ENCODE measurements at places on chromosomes 1 and 21. TPM values are rescaled to one million over a fixed set of nuclear protein-coding genes. Genes with fewer than 3 reads are reported as not detected.

- no peaks in the 10 kb centered on the region for H3K4me1 ChIP-seq
- no peaks in the 10 kb centered on the region for H3K27me3 ChIP-seq
- H3K27ac ChIP-seq: no peak overlapping the region
- no peaks in the 10 kb centered on the region for H3K36me3 ChIP-seq
Measured at GRCh38 chr1:189149547-189150375, 1327.9 kb downstream of the BRINP3 start.

GRCh38 chr21:21177353-21177986 is 179.3 kb downstream of the NCAM2 start:
- H3K27me3 ChIP-seq: no peaks in the 10 kb centered on the region
- H3K4me1 ChIP-seq: no peaks in the 10 kb centered on the region
- no peak overlapping the region for H3K4me3 ChIP-seq

GRCh38 chr1:70327306-70328076 is 27.0 kb downstream of the ANKRD13C start:
- no peak for DNase-seq
- H3K27me3 ChIP-seq: no peaks in the 10 kb centered on the region

GRCh38 chr1:211589782-211590721 is 11.1 kb upstream of the SLC30A1 start:
- DNase-seq: peak; percentile 95
- no peaks in the 10 kb centered on the region for H3K27me3 ChIP-seq
- H3K36me3 ChIP-seq: no peaks in the 10 kb centered on the region
- H3K4me1 ChIP-seq: no peaks in the 10 kb centered on the region
- H3K27ac ChIP-seq: no peak overlapping the region
- no peak overlapping the region for H3K4me3 ChIP-seq

- H3K27me3 ChIP-seq: no peaks in the 10 kb centered on the region
- no peaks in the 10 kb centered on the region for H3K36me3 ChIP-seq
- H3K27ac ChIP-seq: no peak overlapping the region
- no peak overlapping the region for H3K4me3 ChIP-seq
Measured at GRCh38 chr21:42793774-42794173, 85.6 kb downstream of the WDR4 start.

DNA sequence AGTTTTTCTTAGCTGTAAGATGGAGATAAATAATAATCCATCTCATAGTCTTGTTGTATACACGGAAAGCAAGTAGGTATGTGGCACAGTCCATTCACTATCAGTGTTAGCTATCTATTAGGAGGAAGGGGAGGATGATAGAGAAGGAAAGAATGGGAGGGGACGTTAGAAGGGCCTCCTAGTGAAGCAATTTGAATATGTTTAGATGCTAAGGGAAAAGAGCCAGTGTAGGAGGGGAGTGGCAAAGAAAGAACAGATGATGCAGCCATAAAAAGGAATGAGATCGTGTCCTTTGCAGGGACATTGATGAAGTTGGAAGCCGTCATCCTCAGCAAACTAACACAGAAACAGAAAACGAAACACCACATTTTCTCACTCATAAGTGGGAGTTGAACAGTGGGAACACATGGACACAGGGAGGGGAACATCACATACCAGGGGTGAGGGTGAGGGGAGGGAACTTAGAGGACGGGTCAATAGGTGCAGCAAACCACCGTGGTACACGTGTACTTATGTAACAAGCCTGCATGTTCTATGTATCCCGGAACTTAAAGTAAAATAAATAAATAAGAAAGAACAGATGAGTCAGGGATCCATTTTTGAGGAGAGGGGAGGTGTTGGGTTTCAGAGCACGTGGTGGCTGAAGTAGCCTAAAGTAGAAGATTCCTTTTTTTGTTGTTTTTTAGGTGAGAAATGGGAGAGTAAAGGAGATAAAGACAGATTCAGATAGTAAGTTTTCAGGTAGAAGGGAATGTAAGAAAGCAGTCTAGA is 124.1 kb downstream of the POU2F1 start:
- no peak overlapping the region for H3K27ac ChIP-seq
- H3K36me3 ChIP-seq: no peaks in the 10 kb centered on the region
- H3K4me1 ChIP-seq: peaks cover 6% of the 10 kb centered on the region
- H3K4me3 ChIP-seq: no peak overlapping the region
- no peaks in the 10 kb centered on the region for H3K27me3 ChIP-seq
- no peak for DNase-seq

DNA sequence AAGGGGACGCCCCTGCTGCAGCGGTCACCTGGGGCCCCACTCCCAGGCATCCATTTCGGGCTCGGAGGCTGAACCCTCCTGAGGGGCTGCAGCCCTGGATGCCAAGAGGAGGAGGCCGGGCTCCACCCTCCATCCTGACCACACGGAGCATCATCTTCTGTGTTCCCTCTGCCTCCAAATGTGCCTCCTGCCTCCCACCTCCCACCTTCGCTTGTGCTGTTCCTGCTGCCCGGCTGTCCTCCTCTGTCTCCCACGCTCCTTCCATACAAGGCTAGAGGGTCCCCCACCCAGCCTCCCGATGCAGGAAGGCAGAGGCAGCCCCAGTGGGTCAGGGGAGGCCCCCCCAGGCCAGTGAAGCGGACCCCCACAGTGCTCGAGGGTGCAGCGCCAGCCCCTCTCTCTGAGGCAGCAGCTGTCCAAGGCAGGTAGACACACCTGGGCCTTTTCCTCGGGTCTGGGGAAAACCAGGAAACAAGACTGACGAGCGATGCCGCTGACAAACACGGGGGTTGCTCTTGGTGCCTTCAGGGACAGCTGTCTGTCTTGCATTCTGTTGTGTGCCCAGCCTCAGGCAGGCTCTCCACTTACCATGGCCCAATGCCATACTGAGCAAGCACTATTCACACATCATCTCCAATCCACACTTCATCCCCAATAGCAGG is 16.8 kb upstream of the PLEKHG5 start:
- H3K4me3 ChIP-seq: no peak overlapping the region
- H3K36me3 ChIP-seq: no peaks in the 10 kb centered on the region

DNA sequence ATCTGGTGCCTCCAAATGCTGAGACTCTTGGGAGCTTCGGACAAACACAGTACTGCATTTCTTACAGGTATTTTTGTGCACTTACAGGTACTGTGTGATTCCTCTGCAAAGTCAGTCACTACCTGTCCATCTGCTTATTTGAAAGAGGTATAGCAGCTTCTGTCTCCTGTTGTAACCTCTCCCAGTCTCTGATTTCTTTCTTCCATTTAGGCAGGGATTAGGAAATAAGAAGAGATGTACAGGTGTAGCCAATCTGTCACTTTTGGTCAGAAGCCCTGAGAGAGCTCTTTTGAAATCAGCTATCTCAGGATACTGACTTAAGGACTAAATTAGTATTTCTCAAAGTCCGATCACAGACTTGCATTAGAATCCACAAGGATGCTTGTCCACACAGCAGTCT is 54.0 kb downstream of the AKT3 start:
- H3K36me3 ChIP-seq: no peaks in the 10 kb centered on the region
- H3K27me3 ChIP-seq: no peaks in the 10 kb centered on the region
- H3K4me1 ChIP-seq: peaks cover under 1% of the 10 kb centered on the region
- no peak overlapping the region for H3K4me3 ChIP-seq
- no peak overlapping the region for H3K27ac ChIP-seq

GRCh38 chr21:33684923-33685560 is 42.7 kb downstream of the ITSN1 start:
- H3K4me1 ChIP-seq: peaks cover 21% of the 10 kb centered on the region
- no peak for DNase-seq
- H3K36me3 ChIP-seq: no peaks in the 10 kb centered on the region
- H3K27ac ChIP-seq: no peak overlapping the region

DNA sequence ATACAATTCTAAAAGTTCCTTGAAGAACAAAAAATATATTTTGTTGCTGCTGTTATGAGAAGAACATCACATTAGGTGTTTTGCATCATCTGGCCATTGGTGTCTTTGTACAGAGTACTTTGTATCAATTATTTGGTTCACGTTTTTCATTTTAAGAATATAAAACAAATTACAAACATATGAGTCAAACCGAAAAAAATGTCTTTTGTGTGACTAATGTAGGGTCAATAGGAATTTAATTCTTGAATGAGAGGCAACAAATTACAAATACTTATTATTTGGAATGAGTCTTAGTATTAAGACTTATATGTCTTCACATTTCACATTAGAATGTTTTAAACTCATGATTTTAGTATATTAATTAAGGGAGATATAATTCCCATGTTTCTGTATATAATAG is 54.8 kb downstream of the NR5A2 start:
- no peak for DNase-seq
- H3K27ac ChIP-seq: no peak overlapping the region
- H3K4me3 ChIP-seq: no peak overlapping the region

DNA sequence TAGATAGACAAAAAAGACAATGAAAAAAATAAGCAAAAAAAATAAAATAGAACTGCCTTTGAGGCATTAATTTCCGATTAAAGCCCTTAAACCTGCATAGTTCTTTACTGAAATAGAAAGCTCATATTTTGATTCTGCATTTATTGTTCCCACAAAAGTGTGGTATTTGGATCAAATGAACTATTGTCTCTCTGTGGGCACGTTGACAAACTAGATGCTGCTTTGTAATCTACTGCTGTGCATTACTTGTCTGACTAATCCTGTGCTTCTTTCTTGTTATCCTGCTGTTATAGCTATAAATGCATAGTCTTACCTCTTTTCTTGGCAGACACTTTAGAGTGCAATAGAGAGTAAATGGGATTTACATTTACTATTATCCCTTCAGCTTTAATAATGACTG is 31.4 kb upstream of the SLC35D1 start:
- no peaks in the 10 kb centered on the region for H3K27me3 ChIP-seq
- no peak overlapping the region for H3K27ac ChIP-seq
- no peaks in the 10 kb centered on the region for H3K36me3 ChIP-seq

DNA sequence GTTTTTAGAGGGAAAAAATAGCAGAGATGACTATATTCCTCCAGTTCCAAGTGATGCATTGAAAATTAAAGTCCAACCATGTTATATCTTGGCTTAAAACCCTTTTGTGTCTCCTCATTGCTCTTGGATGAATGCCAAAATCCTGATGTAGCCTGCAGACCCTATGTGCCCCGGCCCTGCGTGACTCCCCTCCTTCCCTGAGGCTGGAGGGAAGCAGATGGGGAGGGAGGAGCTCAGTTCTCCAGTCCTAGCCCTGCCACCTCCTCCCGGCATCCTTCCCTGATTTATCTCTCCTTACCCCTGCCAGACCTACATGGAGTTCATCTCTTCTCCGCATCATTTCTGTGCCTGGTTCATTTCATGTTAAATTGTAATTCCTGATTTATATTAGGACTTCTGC is 397.4 kb downstream of the PTPRU start:
- no peak overlapping the region for H3K27ac ChIP-seq
- no peak for DNase-seq
- H3K4me1 ChIP-seq: no peaks in the 10 kb centered on the region
- H3K36me3 ChIP-seq: no peaks in the 10 kb centered on the region
- no peak overlapping the region for H3K4me3 ChIP-seq

DNA sequence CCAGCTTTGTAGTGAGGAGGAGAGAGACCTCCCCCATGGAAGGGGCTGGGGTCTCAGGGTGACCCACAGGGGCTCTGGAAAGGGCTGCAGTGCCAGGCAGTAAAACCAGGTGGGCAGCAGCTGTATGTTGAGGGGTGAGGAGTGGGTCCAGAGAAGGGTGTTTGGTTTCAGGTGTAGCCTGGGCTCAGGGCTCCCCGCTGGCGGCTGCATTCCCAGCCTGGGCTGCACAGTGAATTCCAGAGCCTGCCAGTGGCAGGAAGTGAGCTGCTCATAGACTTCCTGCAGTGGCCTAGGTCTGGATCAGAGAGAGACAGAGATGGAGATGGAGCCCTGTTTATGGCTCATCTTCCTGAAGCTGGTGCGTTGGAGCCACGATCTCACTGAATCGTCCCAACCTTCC is 356.4 kb downstream of the PTPRU start:
- no peaks in the 10 kb centered on the region for H3K4me1 ChIP-seq
- H3K36me3 ChIP-seq: no peaks in the 10 kb centered on the region
- no peaks in the 10 kb centered on the region for H3K27me3 ChIP-seq
- H3K27ac ChIP-seq: no peak overlapping the region
- no peak for DNase-seq

DNA sequence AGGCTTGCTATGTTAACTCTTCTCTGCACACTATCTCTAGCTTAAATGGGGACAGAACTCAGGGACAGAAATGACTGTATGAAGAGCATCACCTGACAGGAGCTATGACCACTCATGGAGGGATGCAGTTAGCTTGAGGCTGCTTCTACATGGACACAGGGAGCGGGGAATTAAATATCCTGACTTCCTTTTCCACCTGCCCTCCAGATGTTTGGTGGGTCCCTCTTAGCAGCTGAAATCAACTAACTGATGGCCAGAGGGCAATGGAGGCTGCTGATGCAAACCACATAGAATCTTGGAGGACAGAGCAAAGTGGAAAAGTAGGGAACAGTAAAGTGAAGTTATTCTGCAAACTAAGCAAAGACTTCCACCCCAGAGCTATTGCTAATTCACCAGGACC is 214.1 kb downstream of the USH2A start:
- H3K36me3 ChIP-seq: no peaks in the 10 kb centered on the region
- no peaks in the 10 kb centered on the region for H3K4me1 ChIP-seq
- no peak for DNase-seq
- no peak overlapping the region for H3K4me3 ChIP-seq
- H3K27me3 ChIP-seq: no peaks in the 10 kb centered on the region

The BRINP3 gene
- not detected for total RNA-seq

The RGS1 gene
- total RNA-seq: 52.0 TPM

The NCDN gene
- 21.1 TPM for total RNA-seq

Data from upper lobe of left lung (tissue), 6 donors.